ENCODE measurements at places on chromosomes 13 and 19. TPM values are rescaled to one million over a fixed set of nuclear protein-coding genes. Genes with fewer than 3 reads are reported as not detected.

DNA sequence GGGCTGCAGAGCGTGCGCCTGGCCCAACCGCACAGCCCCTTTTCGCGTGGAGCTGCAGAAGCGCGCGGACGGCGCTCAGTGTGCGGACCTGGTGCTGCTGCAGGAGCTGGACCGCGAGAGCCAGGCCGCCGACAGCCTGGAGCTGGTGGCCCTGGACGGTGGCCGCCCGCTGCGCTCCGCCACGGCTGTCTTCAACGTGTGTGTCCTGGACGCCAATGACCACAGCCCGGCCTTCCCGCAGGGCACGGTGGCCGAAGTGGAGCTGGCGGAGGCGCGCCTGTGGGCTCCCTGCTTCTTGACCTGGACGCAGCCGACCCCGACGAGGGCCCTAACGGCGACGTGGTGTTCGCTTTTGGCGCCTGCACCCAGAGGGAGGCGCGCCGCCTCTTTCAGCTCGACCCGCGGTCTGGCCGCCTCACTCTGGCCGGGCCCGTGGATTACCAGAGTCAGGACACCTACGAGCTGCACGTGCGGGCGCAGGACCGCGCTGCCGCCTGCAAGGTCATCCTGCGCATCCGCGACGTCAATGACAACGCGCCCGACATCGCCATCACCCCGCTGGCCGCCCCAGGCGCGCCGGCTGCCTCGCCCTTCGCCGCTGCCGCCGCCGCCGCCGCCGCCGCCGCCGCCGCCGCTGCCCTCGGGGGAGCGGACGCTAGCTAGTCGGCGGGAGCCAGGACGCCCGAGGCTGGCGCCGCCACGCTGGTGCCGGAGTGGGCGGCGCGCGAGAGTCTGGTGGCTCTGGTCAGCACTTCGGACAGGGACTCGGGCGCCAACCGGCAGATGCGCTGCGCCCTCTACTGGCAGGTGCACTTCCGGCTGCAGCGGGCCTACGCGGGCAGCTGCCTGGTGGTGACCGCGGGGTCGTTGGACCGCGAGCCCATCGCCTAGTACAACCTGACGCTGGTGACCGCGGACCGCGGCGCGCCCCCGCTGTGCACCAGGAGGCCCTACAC lies 172.2 kb downstream of the OLFM4 start:
- DNase-seq = peak; percentile 60

DNA sequence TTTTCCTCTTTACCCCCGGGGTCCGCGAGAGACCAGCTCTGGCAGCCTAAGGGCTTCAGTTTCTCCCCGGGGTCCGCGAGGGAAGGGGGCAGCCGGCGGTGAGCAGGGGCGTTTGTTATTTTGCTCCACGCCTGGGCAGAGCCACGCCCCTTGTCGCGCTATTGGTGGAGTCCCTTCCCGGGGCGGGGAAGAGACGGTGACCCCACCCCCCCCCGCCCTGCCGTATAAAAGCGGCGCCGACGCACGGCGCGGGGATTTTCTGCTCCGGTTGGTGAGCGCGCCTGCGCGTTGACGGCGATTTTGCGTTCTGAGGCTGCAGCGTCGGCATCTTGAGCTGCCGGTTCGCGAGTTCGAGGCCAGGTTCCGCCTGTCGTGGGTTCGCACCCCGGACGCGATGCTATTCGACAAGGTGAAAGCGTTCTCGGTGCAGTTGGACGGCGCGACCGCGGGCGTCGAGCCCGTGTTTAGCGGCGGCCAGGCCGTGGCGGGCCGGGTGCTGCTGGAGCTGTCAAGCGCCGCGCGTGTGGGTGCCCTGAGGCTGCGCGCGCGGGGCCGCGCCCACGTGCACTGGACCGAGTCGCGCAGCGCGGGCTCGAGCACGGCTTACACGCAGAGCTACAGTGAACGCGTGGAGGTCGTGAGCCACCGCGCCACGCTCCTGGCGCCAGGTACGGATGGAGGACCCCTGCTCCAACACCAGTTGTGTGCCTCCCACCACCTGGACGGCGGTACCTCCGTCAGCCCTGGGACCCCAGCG lies at the start of gene ARRDC2:
ARRDC2 (plus strand) TSS at position 254 of the 757 bp plus-strand sequence; CDS start at position 395, 141 bp downstream.
- peak; percentile 94 for DNase-seq

GRCh38 chr19:8642561-8642960 lies 12.1 kb downstream of the NFILZ start:
- DNase-seq = no peak

The GNG8 gene
- polyA plus RNA-seq = not detected

The FUT2 gene
- 1.2 TPM for polyA plus RNA-seq

DNA sequence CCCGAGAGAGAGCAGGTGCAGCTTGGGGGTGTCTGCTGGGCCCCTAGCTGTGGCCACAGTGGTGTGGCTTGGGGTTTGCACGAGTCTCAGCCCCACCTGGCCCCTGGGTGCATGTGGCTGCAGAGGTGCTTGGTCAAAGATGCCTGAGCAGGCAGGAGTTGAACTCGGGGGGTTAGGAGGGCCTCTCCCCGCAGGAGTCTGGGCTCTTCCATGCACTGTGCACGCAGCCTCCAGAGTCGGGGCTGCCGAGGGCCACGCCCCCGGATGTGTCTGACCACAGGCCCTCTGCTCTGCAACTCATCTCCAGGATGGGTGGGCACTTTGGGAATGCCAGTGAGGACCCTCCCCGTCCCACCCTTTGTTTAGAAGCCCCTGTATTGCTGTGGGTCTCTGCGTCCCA lies 91.5 kb upstream of the MCF2L start:
- DNase-seq = no peak

DNA sequence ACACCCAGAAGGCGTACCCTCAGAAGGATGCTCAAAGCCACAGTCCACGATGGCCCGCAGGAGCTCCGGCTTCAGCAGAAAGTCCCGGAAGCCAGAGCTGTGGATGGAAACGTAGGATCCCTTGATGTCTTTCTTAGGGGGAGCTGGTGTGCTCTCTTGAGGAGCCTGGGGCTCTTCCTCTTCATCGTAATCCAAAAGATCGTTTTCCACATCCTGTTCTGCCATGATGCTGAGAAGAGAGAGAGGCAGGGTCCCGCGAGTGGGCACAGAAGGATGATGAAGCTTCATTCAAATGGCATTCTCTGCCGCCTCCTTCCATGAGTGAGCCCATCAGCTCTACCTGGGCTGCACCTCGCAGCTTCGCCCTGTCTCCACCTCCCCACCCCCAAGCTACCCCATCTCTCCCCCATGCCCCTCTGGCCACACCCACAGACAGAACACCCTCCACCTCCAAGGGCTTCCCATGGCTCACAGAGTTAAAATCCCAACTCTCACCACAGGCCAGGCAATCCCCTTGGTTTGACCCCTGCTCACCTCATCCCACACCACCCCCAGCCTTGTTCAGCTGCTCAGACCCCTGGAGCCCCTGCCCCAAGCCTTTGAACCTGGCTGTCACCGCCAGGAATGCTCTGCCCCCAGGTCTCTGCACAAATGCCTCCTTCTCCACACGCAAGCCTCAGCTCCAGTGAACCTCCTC lies 6.0 kb downstream of the DDX39A start:
- no peak for DNase-seq

The KLK2 gene
- not detected for polyA plus RNA-seq

The BST2 gene
- polyA plus RNA-seq = 11.4 TPM

GRCh38 chr13:46816371-46816770 lies 19.4 kb upstream of the ESD start:
- DNase-seq = no peak

The NTF4 gene
- polyA plus RNA-seq = 5.8 TPM
